ENCODE measurements at places on chromosomes 1 and 21.
A peak's percentile ranks its signal among the peaks of the same experiment; 100 is the strongest.

DNA sequence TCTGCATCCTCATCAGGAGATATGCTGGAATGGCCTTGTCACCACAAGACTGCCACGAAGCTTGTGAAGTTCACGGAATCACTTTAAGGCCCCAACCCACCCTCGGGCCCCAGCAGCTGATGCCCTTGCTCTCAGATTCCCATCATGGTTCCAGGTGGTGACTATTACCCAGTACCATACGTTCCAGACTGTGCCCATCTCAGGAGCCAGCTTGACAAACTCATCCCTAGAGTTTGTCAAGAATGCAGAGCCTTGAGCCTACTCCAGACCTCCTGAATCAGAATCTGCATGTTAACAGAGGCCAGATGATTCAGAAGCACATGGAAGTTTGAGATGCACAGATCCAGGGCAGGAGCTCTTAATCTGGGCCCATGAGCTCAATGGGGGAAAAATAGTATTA, 53.9 kb upstream of the RBM15 start:
- no peaks in the 10 kb centered on the region for H3K27me3 ChIP-seq
- no peaks in the 10 kb centered on the region for H3K36me3 ChIP-seq
- H3K27ac ChIP-seq, result no peak overlapping the region

DNA sequence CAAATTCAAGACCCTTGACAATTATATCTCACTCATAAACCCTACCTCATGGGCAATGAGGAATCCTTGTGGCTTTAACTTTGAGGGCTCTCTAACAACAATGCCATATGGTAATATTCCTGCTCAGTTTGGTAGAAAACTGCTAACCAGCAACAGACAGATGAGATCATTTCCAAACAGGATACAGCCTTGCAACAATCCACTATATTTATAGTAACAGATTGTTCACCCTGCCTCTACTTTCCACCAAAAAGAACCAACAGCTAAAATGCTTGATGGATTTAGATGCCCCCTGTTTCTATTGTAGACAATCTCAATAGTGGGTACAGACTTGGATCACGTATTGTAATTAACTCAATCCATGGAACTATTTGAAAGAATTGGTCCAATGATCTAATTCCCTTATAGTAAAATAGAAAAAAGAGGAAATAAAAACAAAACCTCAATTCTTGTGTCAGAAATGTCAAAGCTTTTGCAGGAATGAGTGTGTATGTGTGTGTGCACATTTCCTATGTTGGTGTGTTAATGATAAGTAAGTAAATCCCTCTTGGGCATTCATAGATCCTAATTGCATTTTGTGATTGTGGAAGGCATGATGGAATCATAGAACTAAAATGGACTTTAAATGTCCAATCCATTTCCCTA, 100.0 kb upstream of the EDEM3 start:
- no peaks in the 10 kb centered on the region for H3K27me3 ChIP-seq
- no peaks in the 10 kb centered on the region for H3K4me1 ChIP-seq
- no peak overlapping the region for H3K4me3 ChIP-seq
- no peaks in the 10 kb centered on the region for H3K36me3 ChIP-seq

DNA sequence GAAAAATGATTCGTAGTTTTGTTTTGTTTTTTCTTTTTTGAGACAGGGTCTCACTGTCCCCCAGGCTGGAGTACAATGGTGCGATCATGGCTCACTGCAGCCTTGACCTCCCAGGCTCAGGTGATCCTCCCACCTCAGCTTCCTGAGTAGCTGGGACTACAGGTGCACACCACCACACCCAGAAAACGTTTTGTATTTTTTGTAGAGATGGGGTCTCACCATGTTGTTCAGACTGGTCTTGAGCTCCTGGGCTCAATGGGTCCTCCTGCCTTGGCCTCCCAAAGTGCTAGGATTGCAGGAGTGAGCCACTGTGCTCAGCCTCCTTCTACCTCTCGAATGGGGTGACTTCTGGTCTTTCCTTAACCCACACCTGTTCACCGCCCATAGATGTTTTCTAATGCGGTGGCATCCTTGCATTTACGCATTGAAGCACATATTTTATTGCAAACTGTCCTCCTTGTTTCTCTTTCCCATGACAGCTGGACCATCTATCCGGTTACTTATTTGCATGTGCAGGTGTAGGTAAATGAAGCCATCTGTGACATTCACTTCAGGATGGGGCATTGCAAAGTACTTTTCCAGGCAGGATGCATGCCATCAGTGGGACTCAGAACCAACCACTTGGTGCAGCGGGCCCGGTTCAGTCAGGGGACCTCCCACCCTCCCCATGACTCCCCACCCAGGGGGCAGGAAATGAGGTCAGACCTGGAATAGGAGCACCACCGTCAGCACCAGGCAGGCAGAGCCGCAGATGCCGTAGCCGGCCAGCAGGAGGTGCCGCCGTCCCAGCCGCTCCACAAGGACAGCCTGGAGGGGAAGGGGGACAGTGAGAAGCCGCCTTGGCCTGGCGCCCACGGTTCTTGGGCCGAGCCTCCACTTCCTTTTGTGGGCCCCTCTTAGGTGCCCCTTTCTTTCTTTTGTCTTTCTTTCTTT, 16.5 kb downstream of the SLC2A7 start:
- no peaks in the 10 kb centered on the region for H3K4me1 ChIP-seq
- no peak overlapping the region for H3K4me3 ChIP-seq
- no peaks in the 10 kb centered on the region for H3K27me3 ChIP-seq
- H3K27ac ChIP-seq, result no peak overlapping the region

- DNase-seq, result peak; percentile 62
- peak overlapping the region; percentile 81 for H3K27ac ChIP-seq
- H3K36me3 ChIP-seq, result no peaks in the 10 kb centered on the region
- H3K4me3 ChIP-seq, result peak overlapping the region; percentile 7
- no peaks in the 10 kb centered on the region for H3K27me3 ChIP-seq
Measured at GRCh38 chr1:183331091-183331742, 87.0 kb downstream of the NMNAT2 start.

DNA sequence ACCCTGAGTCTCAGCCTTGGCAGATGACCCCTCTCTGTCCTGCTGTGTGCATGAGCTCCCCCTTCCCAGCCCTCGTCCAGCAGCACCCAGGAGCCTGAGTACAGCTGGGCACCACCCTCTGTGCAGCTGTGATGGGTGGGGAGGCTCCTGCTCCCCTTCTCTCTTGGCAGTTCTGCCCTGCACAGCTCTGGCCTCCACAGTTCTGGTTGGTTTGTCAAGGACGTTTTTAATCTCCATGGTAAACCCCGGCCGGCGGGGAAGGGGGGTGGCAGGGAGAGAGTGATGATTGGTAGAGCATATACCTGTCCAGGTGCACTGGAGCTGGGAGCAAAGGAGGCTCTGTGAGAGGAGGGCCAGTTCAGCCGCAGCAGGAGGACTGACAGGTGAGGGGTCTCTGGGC, at the start of gene CLCNKA:
Gene CLCNKA, plus strand, starts transcription at position 356 of the 400 bp plus-strand sequence. CDS start 584 bp downstream, outside the sequence.
- no peaks in the 10 kb centered on the region for H3K36me3 ChIP-seq
- no peaks in the 10 kb centered on the region for H3K4me1 ChIP-seq
- H3K27ac ChIP-seq, result no peak within 1 kb of the TSS

- no peak for DNase-seq
- no peaks in the 10 kb centered on the region for H3K4me1 ChIP-seq
- no peak overlapping the region for H3K4me3 ChIP-seq
Measured at GRCh38 chr1:22418312-22418711, 33.3 kb upstream of the ZBTB40 start.

All from neural progenitor cell (in vitro differentiated cells).